ENCODE measurements at places on chromosomes 16 and 17.

DNA sequence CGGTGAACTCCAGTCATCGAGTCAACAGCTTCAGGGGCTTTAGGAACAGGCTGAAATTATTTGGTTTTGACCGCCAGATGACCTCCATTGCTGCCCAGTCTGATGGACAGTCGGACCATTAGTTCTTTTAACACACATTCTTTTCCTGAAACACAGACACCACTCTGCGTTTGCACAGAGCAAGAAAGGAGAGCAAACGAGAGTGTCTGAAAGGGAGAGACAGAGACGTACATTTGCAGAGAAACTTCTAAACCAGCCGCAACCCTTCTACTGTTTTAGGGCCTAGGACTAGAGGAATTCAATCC, 156.1 kb downstream of the SNX11 start:
- no peak for DNase-seq

- no peak for DNase-seq
These were observed 3.5 kb upstream of the SALL1 start for GRCh38 chr16:51154271-51155171.

GRCh38 chr17:73192206-73192893, 505 bp upstream of the COG1 start:
- DNase-seq = peak; percentile 65

DNA sequence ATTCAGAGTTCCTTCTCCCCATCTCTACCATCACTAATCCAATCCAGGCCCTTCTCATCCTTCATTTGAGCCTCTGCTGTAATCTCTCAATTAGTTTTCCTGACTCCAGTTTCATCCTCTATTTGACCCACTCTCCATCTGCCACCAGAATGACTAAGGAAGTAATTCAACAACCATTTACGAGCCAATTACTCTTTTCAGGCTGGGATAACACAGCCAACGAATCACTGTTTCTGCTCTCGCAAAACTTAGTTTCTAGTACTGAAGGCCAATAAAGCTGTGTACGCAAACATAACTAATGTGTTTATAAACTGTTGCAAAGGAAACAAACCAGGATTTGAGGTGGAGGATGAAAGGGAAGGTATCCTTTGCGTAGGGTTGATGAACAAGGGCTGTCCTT, 53.7 kb downstream of the MAP2K6 start:
- DNase-seq = no peak

- no peak for DNase-seq
These were observed 10.0 kb upstream of the ZFP3 start for GRCh38 chr17:5068236-5068635.

- DNase-seq = no peak
These were observed 19.8 kb downstream of the FMNL1 start for GRCh38 chr17:45241328-45242028.

DNA sequence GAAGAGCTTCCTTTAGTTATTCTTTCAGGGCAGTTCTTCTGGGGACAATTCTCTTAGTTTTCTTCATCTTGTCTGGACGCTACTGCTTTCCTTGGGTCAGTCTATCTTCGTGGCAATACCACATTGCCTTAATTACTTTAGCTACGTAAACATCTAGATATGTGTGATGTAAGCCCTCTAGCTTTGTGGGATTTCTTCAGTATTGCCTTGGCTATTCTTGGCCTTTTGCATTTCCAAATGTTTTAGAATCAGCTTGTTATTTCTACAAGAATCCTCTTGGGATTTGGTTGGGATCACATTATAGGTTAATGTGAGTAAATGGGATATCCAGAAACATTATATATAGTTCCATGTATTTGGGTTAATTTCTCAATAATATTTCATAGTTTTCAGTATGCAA, 9.0 kb upstream of the ST6GALNAC2 start:
- no peak for DNase-seq

- no peak for DNase-seq
These were observed 23.2 kb upstream of the ANKFN1 start for GRCh38 chr17:56130026-56130425.

DNA sequence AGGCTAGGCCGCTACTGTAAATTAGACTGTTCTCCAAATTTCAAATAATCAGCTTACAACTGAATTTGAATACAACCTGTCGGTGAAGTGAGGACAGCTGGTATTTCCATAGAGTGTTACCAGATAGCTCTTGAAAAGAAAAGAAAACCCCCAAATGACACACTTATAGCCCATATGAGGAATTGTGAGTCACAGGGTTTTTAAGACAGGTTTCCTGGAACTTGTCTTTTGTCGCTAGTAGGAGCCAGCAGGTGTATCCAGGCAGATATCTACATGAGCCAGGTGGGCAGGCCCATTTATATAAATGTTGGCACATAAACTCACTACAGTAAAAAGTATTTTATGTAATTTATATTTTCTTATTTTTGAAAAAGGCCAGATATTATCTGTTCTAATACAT, 24.0 kb downstream of the TNRC6A start:
- peak; percentile 8 for DNase-seq

- no peak for DNase-seq
These were observed 41.1 kb downstream of the ZCCHC14 start for GRCh38 chr16:87451563-87452210.

DNA sequence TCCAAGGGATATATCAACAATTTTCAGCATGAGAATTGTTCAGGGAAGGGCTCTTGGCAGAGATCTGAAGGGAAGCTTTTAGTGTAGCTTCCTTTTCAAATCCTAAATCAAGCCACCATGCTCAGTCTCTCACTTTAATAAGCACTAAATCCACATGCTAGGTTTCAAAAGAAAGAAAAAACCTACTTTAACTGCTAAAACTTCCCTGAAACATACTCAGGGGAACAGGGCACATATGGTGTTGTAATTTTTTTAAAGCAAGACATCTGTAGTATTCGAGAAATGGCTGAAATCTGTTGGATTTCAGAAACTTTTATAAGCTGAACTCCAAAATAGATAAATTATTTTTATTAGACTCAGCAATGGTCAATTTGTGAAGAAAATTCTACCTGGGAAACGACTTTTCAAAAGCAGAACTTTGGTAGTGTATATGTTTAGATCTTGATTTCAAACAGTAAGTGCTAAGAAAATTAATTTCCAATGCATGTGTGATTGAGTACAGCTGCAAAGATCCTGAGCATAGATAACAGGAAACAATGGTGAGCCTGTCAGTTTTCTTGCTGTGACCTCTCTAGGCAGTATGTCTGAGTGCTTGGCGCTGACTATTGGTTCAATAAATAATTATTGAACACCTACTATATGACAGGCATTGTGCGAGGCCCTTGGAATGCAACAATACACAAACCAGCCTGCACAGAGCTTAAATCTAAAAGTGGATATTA, 804.5 kb upstream of the SOX9 start:
- DNase-seq = no peak

DNA sequence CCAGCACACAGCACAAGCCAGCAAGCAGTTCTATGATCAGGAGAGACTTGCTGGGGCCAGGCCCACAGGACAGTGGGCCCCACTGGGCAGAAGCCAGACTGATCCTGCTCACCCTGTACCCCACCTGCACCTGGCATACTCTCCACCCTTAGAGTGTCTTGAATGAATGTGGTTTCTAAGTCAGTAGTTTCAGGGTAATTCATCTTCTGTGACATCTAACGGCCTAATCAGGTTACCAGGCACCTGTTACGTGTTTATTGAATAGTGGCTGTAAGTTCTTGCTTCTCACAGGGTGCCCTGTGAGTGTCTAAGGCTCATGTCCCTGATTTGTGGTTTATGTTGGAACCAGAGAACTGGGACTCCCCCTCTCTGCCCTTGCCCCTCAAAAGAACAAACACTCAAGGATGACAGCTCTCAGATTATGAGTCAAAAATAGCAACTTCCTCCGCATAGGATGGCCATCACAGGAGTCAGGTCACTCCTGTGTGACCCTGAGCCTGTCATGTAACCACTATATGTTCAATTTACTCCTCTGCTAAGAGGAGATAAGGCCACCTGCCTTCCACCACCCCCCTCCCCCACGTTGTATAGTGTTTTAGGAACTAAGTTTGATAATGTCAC, 7.0 kb upstream of the OR2C1 start:
- DNase-seq = no peak

DNA sequence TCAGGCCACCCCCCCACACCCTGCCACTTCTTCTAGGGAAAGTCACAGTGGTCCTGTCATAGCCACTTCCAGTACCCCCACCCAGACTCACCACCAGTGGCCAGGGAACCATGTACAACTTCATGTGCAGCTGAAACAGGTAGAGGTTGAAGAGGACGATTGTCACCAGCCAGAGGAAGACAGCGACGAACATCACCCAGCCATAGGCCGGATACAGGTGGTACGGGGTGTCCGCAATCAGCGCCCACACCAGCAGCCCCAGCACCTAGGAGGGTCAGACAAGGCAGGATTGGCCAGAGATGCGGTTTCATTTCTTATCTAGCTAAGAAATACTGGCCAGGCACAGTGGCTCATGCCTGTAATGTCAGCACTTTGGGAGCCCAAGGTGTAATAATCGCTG, 16.7 kb downstream of the ARL2BP start:
- no peak for DNase-seq

- no peak for DNase-seq
These were observed 29.8 kb downstream of the PRSS54 start for GRCh38 chr16:58264961-58265479.

GRCh38 chr16:824601-825000, 24.1 kb upstream of the GNG13 start:
- no peak for DNase-seq

DNA sequence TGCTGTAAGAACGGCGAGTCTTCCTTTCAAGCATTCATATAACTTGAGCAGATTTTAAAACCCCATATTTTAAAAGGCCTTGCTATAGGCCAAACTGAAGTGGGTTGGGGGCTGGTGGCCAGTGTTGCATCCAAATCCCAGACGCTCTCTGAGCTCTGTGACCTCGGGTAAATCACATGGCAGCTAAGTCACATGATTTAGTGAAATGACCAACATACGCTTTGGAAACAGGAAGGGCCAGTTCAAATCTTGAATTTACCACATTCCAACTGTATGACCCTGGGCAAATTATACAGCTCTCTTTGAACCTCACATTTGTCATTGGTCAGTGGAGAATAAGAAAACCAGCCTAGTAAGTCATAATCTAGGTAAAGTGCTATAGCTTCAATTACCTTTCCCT, 519.3 kb downstream of the HAPSTR1 start:
- DNase-seq = no peak
